ENCODE measurements at places on chromosomes 1 and 21. TPM values are rescaled to one million over a fixed set of nuclear protein-coding genes. Genes with fewer than 3 reads are reported as not detected.

DNA sequence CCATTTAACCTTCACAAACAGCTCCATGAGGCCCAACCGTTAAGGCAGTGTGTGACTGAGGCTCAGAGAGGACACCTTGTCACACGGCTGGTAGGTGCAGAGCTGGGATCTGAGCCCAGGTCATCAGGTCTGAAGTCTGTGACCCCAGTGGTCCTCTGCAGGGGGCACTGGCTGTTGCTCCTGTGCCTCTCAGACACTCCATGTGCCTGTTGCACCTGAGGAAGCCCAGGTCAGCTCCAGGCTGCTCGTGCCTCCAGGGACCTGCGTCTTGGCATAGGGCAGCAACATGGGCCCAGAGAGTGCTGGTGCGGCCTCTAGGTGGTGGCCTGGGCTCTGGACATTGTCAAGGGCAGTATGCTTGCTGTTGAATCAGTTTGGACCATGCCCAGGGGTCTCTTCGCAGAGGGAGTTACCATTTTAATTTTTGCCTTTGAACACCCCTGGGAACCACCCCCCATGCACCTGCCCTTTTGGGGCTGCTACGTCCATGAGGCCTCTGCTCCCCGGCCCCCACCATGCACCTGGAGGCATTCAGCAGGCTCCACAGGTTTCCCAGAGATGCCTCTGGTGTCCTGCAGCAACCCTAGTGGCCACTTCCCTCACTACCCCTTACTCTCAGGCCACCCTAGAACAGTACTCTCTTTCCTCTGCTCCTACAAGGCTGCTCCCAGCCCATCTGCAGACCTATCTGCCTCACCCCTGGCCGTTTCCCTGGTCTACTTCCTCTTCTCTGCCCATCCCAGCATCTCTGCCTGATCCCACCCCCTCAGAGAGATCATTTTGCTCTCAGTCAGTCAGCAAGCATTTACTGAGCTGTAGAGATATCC, 25.2 kb upstream of the EPS8L3 start:
- DNase-seq = no peak

- no peak for DNase-seq
Observed at GRCh38 chr1:161193561-161194235, 5.2 kb downstream of the ADAMTS4 start.

GRCh38 chr1:206971029-206971655, 882 bp upstream of the FCAMR start:
- no peak for DNase-seq

DNA sequence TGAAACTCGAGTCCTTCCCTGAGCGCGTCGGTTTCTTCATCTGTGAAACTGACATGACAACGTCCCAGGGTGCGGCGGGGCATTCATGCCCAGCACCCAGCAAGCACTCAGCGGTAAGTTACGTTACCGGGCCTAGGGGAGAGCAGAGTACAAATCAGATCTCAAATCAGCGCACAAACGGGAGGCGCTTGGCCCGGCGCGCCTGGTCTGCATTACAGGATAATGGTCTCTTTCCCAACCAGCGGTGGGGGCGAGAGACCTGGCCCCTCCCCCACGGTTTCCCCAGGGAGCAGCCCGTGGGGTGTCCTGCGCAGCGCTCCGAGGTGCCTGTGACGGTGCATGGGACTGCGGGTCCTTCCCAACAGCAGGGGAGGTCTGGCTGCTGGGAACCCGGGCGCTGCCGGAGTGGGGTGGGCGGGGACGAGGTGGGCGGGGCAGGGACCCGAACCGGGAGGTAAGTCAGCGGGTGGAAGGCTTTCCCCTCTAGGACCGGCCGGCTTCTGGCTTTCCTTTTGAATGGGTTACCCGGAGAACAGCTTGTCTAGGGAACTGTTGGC, 1.0 kb downstream of the TMEM51 start:
- DNase-seq = no peak

The CTTNBP2NL gene
- total RNA-seq = 31.7 TPM

DNA sequence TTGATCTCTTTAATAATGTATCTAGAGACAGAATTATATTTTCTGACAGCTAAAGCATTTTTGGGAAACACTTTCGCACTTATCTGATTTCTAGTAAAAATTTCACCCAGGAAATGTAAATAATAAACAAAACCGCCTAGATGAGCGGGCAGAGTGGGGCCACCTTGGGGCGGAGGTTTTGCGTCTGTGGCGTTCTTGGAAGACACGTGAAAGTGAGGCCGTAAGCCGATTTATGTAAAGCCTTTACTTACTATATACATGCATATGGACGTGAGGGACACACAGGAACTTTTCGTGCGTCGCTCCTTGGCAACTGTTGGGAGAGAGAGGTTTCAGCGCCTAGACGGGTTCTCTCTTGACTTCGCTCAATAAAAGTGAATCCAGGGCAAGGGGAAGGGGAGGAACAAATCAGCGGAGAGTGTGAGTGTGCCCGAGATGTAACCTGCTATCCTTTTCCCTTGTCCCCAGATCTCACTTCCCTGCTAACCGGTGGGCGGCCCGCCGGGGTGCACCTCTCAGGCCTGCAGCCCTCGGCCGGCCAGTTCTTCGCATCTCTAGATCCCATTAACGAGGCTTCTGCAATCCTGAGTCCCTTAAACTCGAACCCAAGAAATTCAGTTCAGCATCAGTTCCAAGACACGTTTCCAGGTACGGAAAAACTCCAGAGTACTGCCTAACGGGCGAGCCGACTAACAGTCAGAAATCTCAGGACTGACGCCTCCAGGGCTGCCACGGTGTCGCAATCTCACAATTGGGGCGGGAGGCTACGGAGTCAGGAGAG, 1.7 kb downstream of the HLX start:
- DNase-seq = peak; percentile 87

The VSIG8 gene
- total RNA-seq = not detected

The CHI3L1 gene
- total RNA-seq = 0.28 TPM

- DNase-seq = no peak
Observed at GRCh38 chr1:18293291-18293690, 185.7 kb downstream of the IGSF21 start.

The TNFSF4 gene
- total RNA-seq = 19.7 TPM

- peak; percentile 68 for DNase-seq
Observed at GRCh38 chr1:218332416-218332815, 12.7 kb upstream of the TGFB2 start.

DNA sequence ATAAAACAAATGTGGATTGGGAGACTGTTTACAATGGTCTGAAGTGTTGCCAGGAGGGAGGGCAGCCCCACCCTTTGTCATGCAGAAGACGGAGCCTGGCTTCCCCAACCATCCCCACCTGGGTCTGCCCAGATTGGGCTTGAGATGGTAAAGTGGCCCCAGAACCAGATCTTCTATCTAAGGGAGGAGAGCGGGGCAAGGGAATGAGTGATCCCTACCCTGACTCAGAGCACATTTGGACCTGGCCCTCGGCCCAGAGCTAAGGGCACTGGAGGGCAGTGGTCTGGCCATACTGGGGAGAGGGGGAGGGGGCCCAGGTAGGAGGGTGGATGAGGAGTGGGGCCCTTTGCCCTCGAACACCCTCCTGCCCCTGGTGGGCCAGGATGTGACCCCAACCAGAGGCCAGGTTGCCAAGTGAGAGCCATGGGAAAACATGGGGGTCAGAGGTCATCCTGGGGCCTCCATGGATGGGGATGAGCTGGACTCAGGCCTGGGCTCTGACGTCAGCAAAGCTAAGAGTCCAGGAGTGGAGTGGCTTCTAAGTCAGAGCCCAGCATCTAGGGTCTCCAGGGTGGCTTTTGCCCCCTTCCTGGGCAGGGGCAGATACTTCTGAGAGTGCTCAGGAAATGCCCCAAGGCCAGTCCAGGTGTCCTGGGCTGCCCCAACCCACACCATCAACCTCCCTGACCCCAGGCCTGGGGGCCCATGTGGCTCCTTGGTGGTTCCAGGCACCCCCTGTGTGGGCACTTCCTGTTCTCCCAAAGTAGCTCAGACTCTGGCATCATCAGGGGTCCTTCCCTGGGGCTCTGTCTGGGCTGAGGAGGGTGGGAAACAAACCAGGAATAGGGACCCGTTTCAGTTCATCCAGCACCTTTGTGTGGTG, 1.6 kb upstream of the LEFTY1 start:
- no peak for DNase-seq

The FMOD gene
- 0.18 TPM for total RNA-seq

The RNU1-2 gene
- total RNA-seq = under 0.01 TPM

- DNase-seq = no peak
Observed at GRCh38 chr1:90835661-90836344, 118.7 kb upstream of the BARHL2 start.

DNA sequence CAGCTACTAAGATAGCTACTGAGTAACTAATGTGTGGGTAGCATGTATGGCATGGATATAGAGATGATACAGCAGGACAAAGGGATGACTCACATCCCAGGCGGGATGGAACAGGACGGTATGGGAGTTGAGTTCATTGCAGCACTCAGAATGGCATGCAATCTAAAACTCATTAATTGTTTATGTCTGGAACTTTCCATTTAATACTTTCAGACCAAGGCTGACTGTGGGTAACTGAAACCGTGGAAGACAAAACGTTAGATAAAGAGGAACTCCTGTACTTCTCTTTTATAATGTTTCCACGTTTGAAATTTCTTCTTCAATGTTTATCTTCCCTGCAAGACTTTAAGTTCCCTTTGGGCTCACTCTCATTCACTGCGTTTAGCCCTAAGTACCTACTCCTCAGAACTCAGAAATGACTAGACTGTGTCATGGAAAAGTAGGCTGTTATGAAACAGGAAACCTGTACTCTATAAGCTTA, 151.9 kb downstream of the MAGI3 start:
- DNase-seq = peak; percentile 95

- DNase-seq = peak; percentile 18
Observed at GRCh38 chr1:31753707-31754349, 10.3 kb downstream of the ADGRB2 start.

DNA sequence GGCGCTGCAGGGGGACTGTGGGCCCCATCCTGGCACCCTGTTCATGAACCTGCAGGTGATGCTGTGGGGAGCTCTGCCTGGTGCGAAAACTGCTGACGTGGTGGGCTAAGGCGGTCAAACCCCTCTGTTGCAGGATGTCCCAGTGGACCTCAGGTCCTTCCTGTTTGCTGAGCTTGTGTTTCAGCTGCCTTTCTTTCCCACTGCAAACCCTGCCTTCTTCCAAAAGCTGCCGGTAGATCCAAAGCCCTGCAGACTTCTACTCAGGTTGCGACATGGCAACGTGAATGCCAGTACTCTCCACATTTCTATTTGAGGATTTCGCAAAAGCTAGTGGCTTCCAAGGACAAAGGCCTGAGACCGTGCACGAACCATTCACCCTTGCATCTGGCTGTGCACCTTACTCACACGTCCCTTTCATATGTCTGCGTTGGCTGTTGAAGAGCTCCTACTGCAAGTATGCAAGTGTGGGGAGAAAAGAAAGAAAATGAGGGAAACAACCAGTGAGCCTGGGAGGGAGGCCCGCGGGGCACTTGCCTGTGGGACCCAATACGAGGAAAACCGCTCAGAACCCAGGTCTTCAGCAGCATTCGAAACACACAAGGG, 6.2 kb upstream of the RRP1 start:
- DNase-seq = no peak

The S100A7A gene
- total RNA-seq = not detected

- peak; percentile 17 for DNase-seq
Observed at GRCh38 chr1:78687914-78688313, 38.3 kb downstream of the IFI44 start.

The SLC2A5 gene
- not detected for total RNA-seq

The CTPS1 gene
- total RNA-seq = 45.5 TPM

- no peak for DNase-seq
Observed at GRCh38 chr1:155860970-155861510, 1.7 kb downstream of the SYT11 start.

The S100A1 gene
- not detected for total RNA-seq

- peak; percentile 27 for DNase-seq
Observed at GRCh38 chr1:210201681-210202080, 30.9 kb upstream of the SERTAD4 start.

DNA sequence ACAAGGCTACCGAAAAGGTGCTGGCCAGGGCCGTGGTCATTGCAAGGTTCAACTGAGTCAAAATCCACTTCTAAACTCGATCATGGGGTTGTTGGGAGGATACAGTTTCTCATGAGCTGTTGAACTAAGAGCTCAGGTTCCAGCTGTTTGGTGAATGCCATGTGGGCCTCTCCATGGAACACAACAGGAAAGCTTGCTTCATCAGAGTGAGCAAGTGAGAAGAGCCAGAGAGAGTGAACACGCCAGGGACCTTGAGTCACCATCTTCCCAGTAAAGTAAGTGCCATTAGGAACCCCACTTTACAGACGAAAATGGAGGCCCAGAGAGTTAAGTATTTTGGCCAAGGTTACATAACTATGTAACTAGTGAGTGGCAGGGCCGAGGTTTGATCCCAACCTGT, 475.1 kb upstream of the VAMP3 start:
- peak; percentile 27 for DNase-seq

The PPIE gene
- total RNA-seq = 40.9 TPM

GRCh38 chr1:164617377-164618201, 58.6 kb downstream of the PBX1 start:
- DNase-seq = peak; percentile 42
